Neural crest cell (in vitro differentiated cells): ENCODE measurements at places on chromosomes 12 and 14.

GRCh38 chr12:119182701-119183493 is 4.2 kb downstream of the HSPB8 start:
- no peak for DNase-seq

- DNase-seq, result no peak
These were observed 3.4 kb downstream of the ACVRL1 start for GRCh38 chr12:51910691-51911090.

- DNase-seq, result no peak
These were observed 136.5 kb upstream of the MYL2 start for GRCh38 chr12:111056618-111057521.

DNA sequence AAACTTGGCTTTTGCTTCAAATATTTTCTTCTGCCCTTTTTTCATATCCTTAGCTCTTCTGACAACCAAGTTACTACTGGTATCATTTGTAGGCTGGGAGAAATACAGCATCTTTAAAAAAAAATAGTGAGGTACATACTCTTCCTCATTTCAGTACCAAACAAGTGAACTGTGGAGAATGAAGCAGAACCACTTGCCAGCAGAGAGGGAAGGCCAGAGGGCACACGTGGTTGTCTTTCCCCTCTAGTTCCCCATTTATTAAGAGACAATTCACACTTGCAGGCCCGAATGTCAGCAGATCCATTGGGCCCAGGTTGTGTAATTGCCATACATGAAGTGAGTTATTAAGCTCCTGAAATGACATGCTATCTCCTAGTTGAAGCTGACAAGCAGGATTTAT is 3.2 kb downstream of the SUSD6 start:
- no peak for DNase-seq

DNA sequence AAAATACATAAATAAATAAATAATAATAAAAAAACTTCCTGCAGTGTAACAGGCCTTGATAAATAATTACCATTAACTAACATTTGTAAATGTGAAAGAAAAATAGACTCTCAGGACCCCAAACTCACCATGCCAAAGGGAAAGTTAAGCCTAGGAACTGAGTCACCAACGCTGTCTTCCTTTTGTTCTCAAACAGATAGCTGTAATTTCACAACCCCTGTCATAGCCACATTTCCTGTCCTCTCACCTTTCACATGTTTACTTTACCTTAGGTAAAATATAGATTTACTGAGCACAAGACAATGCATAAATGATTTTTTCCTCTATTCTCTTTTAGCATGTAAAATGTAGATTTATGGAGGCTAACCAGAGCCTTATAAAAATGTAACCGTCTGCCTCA is 35.9 kb upstream of the CHST11 start:
- DNase-seq, result no peak

DNA sequence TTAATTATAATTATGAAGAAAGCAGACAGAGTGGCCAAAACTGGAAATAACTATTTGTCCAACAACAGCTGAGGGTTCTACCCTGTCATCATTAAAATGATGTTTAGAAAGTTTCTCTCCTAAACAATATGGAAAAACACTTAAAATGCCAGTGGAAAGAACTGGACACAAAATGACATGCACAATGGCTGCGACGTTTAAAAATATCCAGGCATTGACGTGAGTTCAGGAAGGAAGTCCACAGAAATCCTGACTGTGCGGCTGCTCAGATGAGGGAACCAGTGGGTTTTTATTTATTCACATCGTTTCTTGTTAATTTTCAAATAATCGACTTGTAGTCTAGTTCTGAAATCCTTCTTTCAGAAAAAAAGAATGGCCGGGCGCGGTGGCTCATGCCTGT is 58.3 kb downstream of the CCNK start:
- DNase-seq, result no peak

DNA sequence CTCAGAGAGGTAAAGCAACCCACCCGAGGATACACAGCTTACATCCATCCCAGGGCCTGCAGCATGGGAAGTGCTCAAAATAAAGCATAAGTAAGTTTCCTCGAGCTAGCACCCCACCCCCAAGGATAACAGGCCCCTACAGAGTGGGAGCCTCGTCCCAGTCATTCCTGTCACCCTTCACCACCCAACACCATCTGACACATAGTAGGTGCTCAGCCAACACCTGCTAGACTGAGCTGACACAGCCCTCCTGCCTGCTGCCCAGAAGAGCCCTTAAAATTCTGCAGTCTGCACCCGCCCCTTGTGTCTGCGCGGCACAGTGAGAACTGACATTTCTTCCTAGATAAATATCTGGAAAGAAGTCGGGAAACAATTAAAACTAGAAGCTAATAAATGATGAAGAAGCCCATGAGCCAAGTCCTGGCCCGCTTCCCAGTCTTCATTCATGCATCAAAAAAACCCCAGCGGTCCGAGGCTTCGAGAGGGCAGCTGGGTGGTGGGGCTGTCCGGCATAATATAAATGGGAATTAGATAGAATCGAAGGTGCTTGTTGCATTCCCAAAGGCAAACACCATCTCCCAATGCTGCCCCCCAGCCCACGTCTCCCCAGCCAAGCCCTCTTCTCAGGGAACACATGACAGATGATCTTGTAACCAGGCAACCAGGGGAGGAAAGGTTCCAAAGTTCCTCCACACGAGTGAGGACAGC is 76.2 kb downstream of the BCL11B start:
- no peak for DNase-seq

GRCh38 chr12:3527181-3527580 is 36.2 kb downstream of the PRMT8 start:
- DNase-seq, result no peak

- DNase-seq, result no peak
These were observed 37.1 kb downstream of the CYP46A1 start for GRCh38 chr14:99720941-99721791.

DNA sequence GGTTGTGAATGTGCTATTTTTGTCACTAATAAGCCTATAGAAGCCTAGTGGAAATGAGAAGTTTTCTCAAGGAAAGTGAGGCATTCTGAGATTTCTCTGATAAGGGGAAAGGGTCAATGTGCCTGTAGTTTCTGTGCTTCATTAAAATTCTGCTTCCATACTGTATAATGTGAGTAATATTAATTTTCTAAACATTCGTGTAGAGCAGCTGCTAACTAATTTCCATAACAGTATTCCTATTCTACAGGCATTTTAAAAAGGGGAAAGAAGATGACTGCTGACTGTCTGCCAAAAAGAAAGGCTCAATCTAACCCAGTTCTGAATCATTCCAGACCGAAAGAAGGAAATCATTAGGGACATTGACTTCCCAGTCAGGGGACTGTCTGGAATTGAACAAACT is 293.3 kb upstream of the TMPO start:
- no peak for DNase-seq

DNA sequence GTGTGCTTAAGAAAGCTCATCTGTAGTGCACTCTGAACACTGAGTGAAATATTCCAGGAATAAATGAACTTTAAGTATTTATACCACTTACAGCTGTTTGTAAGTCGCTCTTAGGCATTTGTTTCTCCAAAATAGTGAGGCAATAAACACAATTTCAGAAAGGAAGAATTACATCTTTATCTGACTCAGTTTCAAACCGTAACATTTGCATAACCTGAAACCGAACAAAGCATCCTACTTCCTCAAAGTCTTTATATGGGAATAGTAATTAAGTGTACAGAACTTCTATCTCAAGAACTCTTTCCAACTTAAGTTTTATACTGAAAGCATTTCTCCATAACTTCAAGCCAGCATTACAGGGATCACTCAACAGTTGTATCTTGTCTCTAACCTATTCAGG is 58.4 kb downstream of the SOX5 start:
- no peak for DNase-seq

- no peak for DNase-seq
These were observed 160.2 kb upstream of the LMNTD1 start for GRCh38 chr12:25713264-25713663.

- no peak for DNase-seq
These were observed 20.9 kb upstream of the OVCH1 start for GRCh38 chr12:29518407-29518806.
